ENCODE measurements at places on chromosomes 12 and 14.
A peak's percentile ranks its signal among the peaks of the same experiment; 100 is the strongest.

- no peak for DNase-seq
Measured at GRCh38 chr12:89962648-89963047, 254.0 kb upstream of the ATP2B1 start.

DNA sequence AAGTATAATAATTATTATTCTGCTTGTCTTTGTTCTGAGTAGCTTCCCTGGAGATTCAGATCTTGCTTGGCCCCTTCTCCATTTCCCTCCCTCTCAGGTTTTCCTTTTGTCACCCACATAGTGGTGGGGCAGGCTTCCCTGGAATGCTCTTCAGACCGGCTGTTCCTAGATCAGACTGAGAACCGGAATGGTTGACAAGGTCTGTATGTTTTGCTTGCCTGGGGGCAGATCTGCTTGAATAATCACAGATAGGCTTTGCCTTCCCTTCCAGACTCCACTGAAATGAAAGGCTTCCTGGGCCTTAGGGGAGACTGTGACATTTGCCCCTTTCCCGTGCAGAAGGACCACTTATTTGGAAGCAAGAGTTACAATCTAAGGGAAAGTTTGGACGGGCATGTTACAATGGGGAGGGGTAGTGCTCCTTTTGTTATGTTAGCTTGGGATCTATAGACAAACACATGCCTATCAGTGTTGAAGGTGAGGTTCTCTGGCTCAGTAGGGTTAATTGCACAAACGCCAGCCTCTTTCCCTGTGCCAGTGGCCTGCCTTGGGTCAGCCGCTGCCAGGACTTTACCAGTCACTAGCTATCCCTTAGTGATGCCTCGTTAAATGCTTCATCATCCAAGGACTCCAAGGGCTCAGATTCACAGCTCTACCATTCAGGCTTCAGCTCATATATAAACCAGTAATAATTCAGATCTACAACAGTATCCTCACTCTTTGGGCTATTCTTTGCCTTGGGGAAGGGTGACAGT is 178.6 kb downstream of the SNAPC1 start:
- no peak for DNase-seq

DNA sequence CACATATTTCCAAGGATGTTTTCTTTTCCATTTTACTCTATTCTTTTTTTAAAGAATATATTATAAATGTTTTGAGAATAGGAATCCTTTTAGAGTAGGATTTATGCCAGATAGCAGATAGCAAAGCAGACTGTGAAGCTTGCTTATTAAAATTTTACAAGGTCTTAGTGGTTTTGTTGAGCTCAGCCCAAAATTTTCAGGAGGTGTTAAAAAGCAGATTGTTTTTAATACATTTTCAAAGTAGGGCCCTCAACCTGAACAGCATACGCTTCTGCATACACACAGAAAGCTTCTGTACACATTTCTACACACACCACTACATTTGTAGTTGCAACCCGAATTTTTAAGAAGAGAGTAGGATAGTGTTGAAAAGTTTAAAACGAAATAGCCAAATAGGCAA is 151.0 kb downstream of the EPS8 start:
- DNase-seq, result no peak

DNA sequence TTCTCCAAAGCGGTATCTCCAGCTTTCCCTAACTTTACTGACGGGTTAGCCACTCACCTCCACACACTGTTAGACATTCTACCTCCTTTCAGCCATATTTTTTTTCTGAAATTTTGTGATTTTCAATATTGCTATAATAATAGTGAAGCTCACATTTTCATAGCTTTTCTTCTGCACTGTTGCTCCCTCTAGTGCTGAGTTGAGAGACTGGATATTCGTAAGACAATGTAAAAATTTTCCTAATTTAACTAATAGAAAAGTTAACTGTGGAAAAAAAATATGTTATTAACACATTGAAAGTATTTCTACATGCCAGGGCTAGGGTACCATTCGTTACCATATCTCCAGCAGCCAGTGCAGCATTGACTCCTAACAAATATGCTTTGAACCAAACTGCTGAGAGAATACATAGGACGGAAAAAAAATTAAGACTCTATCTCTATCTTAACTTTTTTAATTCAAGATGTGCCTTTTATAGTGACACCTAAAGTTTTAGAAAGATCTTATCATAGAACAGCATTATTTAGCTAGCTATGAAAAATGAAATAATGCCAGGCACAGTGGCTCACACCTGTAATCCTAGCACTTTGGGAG is 48.7 kb upstream of the ABCC9 start:
- no peak for DNase-seq

DNA sequence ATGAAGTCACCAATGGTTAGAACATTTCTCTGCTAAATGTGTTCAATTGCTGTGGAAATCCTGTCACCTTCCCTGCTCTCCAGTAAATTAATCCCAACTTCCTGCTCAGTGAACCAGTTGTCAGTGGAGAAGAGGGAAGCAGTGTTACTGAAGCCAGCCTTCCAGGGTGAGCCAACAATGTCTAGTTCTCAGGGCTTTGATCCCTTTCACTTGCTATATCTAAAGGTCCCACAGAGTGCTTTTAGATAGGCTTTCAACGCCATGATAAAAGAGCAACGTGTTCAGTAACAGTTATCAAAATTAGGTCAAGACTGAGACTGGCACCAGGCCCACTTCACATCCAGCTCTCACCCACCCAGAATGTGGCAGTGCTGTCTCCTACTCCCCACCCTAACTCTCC is 139.7 kb downstream of the KCNH5 start:
- no peak for DNase-seq

- no peak for DNase-seq
Measured at GRCh38 chr12:15555446-15555845, 233.1 kb downstream of the PTPRO start.

DNA sequence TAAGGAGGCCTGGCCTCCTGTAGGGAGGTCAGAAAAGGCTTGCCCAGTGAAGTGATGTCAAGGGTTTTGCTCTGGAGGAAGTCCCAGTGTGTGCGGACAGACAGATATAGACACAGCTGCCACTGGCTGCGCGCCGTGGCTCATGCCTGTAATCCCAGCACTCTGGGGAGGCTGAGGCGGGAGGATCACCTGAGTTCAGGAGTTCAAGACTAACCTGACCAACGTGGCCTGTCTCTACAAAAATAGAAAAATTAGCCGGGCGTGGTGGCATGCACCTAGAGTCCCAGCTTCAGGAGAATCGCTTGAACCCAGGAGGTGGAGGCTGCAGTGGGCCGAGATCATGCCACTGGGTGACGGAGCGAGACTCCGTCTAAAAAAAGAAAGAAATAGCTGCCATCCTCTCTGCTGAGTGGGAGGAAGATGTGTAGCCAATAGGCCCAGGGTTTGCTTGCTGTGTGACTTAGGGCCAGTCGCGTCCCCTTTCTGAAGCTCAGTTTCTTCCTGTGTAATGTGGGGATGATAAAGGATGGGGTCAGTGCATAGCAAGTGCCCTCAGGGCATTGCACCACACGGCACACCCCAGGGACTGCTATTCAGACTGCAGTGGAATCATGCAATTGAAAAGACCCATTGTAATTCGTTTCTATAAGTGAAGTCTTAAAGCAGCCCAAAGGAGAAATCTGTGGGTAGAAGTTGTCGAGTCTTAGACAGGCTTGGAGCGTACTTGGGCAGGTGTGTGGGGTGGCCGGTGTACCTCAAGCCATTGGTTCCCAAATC is 18.7 kb upstream of the MLEC start:
- DNase-seq, result no peak

- DNase-seq, result no peak
Measured at GRCh38 chr12:10131111-10131690, 1.2 kb upstream of the CLEC7A start.

DNA sequence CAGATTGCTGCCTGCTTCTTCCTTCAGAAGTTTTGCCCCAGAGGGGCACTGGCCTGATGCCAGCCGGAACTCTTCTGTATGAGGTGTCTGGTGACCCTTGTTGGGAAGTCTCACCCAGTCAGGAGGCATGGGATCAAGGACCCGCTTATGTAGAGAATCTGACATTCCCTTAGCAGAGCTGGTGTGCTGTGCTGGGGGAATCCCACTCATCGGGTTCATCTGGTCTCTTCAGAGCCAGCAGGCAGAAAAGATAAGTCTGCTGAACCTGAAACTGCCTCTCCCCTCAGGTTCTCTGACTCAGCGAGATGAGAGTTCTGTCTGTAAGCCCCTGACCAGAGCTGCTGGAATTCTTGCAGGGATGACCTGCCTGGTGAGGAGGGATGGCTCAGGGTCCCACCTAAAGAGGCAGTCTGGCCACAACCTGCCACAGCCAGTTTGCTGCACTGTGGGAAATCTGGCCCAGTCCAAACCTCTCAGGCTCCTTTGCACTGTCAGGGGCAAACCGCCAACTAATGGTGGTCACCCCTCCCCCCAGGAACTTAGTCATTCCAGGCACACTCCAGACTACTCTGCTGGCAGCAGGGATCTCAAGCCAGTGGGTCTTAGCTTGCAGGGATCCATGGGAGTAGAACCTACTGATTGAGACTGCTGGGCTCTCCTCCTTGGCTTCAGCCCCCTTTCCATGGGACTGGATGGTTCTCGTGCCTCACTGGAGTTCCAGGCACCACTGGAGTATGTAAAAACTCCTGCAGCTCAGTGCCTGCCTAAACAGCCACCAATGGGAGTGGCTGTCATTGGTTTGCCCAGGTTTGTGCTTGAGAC is 4.1 kb downstream of the CLEC2D start:
- DNase-seq, result no peak

DNA sequence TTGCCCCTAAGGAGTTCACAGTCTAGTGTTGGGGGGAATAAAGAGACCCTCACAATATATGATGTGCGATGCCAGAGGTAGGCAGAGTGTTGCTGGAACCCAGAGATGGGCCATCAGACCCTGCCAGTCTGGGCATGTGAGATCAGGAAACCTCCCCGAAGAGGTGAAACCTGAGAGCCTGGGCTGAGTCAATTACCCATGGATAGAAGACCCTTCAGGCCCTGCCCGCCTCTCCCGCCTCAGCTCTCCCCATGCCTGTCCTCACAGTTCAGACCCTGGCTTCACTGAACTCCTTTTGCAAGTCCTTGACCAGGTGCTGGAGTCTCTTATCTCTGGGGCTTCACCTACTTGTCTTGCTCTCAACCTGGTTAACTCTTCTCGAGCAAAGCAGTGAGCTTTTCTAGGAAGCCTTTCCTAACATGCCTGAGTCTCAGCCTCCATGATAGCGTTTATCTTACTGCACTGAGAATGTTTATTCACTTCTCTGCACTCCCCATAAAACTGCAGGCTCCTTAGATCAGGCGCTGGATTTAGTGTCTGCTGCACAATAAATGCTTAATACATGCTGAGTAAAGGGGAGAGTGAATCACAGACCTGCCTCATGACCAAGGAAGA is 19.6 kb downstream of the ALDH1L2 start:
- no peak for DNase-seq

- no peak for DNase-seq
Measured at GRCh38 chr12:13368971-13369370, 172.4 kb downstream of the EMP1 start.

- no peak for DNase-seq
Measured at GRCh38 chr14:32307881-32308582, 21.1 kb upstream of the AKAP6 start.

DNA sequence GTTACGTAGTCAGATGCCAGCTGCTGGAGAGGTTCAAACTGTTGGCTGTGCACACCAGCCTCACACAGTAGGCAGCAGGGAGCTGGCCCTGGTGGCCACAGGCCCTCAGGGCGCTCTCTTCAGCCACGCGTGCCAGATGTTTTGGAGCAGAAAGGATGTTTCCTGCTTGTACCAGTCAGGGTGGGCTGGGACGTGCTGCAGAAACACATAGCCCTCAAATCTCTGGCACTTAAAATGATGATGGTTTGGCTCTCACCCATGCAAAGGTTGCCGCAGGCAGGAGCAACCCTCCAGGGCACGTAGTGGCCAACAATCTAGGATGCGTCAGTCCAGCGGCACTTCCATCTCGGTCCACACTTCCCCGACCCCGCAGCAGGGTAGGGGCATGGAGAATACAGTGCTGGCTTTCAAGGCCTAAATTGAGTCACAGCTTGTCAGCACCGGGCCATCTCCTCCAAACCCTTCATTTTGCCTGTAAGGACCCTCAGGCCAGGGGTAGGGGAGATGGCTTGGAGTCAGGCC is 1.7 kb upstream of the FAM181A start:
- no peak for DNase-seq

GRCh38 chr12:459430-460258 is at the start of gene B4GALNT3:
Gene B4GALNT3, plus strand, starts transcription at chr12:459939. Its CDS starts 438 bp downstream, at chr12:460377.
- peak; percentile 58 for DNase-seq

DNA sequence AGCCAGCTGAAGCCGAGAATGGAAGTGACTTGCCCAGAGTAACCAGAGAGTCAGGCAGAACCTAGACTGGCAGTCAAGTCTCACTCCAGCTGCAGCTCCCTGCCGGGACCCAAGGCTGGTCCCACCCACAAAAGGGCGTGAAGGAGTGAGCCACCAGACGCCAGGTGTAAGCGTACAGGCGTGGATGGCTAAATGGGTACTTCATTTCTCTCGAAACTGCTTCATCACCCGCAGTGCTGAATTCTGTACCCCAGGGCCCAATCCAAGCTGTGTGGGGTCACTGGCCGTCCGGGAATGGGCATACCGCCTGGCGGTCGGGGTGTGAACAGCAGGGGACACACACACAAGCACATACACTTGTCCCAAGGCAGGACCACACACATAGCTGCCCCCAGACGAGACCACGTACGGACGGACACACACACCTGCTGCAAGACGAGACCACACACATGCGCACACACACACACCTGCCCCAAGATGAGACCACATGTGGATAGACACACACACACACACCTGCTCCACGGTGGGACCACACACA is 34.8 kb downstream of the DEGS2 start:
- no peak for DNase-seq

DNA sequence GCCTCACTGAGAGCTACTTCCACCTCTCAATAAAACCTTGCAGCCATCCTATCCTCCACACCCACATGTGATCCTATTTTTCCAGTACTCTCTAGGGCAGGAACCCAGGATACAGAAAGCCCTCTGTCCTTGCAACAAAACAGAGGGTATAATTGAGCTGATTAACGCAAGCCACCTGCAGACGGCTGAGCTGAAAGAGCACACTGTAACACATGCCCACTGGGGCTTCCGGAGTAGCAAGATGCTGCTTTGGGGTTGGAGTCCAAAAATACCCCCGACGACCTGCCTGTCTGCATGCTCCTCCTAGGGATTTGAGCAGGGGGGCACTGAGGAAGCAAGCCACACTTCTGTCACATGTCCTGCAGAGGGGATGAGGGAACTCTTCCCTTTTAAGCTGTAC is 401.1 kb upstream of the FOXG1 start:
- no peak for DNase-seq

DNA sequence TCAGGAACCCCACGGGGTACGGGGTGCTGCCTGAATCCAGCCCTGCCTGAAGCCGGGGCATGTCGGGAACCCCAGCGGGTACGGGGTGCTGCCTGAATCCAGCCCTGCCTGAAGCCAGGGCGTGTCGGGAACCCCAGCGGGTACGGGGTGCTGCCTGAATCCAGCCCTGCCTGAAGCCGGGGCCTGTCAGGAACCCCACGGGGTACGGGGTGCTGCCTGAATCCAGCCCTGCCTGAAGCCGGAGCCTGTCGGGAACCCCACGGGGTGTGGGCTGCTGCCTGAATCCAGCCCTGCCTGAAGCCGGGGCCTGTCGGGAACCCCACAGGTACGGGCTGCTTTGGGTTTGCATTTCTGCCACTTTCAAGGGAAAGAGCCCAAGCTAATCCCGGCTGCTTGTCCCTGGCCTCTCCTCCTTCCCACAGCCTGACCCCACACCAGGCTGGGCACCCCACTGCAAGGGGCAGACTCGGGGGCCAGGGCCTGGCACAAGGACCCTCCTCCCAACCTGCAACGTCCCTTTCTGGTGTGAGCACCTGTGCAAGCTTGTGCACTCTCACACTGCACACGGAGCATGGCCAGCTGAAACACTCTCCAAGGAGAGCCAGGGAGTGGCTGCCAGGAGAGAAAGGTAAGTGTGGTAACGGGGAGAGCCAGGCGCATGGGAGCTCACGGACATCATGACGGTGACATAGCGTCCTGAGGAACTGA is 5.6 kb upstream of the FBRSL1 start:
- no peak for DNase-seq

GRCh38 chr14:92737206-92737605 is 11.2 kb downstream of the LGMN start:
- DNase-seq, result no peak

Measured in GM19239 (cell line).